ENCODE measurements at places on chromosomes 7 and 10.

- DNase-seq: no peak
These were observed 549.2 kb upstream of the POM121L12 start for GRCh38 chr7:52486267-52486666.

GRCh38 chr10:80153460-80153859, 20.9 kb downstream of the PLAC9 start:
- no peak for DNase-seq

GRCh38 chr7:157087646-157088045, 51.1 kb upstream of the UBE3C start:
- no peak for DNase-seq

- no peak for DNase-seq
These were observed 198.1 kb downstream of the AUTS2 start for GRCh38 chr7:69796416-69796815.

- no peak for DNase-seq
These were observed 1.5 kb downstream of the UNC5B start for GRCh38 chr10:71213761-71214440.

- DNase-seq: peak; percentile 63
These were observed 1.6 kb upstream of the ORAI2 start for GRCh38 chr7:102431617-102432298.

- no peak for DNase-seq
These were observed 199.0 kb upstream of the GRB10 start for GRCh38 chr7:50981743-50982142.

GRCh38 chr10:74825371-74826141, 844 bp upstream of the KAT6B start:
- peak; percentile 56 for DNase-seq

DNA sequence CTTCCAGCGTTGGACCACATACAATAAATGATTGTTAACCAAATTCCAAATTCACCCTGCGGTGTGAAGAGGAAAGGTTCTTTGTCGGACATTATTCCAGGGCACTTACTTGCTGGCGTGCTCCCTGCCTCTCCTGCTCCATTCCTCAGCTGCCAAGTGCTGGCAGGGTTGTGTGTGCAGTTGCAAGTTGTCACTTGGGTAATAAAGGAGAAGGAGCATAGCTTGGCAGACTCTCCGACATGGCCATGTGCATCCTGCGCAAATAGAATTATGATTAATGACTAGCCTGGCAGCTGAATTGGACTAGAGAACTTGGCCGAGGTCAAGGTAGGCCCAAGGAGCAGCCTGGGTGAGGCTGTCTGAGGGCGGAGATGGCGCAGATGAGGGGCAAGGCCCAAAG, 92.3 kb upstream of the ELMO1 start:
- DNase-seq: no peak

DNA sequence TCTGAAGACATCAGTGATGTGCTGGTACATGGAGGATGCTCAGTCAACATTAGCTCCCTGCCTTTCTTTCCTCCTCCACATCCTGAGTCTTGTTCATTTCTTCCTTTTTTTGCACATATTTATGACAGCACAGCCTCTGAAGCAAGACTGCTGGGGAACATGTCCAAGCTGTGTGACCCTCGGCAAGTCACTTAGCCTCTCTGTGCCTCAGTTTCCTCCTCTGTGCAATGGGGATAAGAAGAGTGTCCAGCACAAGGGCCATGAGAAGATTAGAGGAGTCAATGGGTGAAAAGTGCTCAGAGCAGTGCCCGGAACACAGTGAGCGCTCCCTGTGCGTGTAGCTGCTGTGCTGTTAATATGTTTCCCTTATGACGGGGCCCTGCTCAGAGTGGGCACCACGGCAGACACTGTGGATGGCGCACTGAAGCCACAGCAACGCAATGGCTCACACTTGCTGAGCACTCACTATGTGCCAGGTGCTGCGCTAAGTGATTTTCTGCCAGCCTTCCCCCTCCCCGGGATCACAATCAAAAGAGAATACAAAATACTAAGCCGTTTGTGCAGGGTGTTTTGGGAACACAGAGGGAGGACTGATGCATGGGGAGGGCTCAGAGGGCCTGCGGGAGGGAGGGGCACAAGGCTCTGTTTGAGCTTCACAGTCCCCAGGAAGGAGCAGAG, 28.7 kb downstream of the ZCCHC24 start:
- DNase-seq: no peak

DNA sequence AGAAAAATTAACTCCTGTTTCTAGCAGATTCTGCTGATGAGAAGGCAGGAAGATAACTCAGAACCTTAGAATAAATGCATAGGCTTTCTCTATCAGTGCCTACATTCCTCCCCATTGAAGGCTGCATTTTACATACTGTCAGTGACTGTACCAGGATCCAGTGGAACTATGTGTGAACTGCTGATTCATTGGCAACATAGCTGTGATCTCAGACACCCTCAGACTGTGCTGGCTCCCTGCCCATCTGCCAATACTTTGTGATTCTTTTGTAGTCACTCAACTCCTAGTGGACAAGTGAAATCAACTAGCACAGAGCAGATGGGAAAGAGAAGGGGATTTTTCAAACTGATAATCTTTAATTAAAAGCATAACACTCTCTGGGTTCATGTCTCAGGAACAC, 375.8 kb downstream of the MDFIC start:
- DNase-seq: no peak

- no peak for DNase-seq
These were observed 90.5 kb downstream of the EZH2 start for GRCh38 chr7:148793590-148793989.

DNA sequence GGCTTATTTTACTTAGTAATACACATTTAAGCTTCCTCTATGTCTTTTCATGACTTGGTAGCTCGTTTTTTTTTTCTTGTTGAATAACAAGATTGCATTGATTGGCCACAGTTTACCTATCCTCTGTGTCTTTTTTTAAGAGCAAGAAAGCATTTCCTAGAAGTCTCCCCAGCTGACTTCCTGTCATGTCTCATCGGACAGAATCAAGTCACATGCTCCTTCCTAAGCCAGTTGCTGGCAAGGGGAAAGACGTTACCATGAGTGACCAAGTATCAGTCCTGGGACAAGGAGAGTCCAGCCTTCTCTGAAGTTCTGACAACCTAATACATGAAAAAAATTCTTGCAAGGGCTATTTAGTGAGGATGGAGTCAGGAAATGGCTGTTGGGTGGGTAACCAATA, 24.9 kb upstream of the SFRP5 start:
- no peak for DNase-seq

GRCh38 chr10:30857803-30858202, 173.9 kb downstream of the ZNF438 start:
- no peak for DNase-seq
